HS-5 (cell line): ENCODE measurements at places on chromosomes 16 and 17.

GRCh38 chr16:85365120-85365519 lies 248.0 kb upstream of the GSE1 start:
- no peak for DNase-seq

GRCh38 chr16:52446080-52446479 lies 100.9 kb downstream of the TOX3 start:
- DNase-seq, result no peak

GRCh38 chr16:31483081-31483480 lies at the start of gene SLC5A2:
SLC5A2 (plus strand) TSS chr16:31483123; CDS start chr16:31483137, 14 bp downstream.
- no peak for DNase-seq

DNA sequence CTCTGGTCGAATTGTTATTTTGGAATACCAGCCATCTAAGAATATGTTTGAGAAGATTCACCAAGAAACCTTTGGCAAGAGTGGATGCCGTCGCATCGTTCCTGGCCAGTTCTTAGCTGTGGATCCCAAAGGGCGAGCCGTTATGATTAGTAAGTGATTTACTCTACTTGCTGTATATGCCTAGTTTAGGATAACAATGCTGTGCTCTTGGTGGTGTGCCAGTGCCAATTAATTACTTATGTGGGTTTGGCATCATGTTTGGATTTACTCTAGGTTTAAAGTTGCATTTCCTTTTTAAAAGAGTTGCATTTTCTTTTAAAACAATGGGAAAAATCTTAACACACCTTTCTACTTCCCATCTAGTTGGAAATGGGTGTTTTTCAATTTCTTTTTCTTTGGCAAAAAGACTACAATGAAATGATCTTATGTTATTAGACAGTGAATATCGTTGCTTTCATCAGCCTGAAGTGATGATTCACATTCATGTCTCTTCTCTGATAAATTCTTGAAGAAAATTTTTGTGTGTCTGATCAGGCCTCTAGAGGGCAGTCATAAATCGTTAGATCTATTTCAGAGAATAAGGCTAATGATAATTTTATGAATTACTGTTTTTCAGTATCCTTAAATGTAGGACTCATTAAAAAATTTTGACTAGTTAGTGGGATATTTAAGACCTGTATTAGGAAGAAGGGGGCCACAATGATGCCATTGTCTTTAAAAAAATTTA lies 5.6 kb downstream of the SF3B3 start:
- peak; percentile 41 for DNase-seq

DNA sequence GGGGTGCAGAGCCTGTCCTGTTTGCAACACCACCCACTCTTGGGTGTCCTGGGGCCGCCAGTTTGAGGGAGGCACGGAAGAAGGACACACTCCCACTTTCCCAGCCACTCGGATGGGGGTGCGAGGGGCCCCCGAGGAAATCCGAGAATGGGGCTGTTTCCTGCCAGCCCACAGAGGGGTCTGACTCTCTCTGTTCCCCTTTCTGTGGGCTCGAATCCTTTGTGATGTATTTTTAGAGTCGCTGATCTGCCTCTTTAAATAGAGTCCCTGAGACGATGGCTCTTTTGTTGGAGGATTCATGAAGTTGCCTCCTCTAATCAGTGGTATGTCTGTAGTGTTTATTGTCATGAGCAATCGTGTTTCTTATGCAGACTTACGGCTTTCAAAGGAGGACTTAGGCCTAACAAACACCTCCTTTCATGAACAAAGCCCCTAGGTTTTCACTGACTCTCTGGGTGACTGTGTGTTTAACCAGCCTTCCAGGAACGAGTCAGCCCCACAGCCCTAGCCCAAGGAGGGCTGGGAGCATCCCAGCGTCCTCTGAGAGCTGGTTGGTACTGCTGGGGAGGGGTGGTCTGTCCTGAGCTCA lies 29.1 kb downstream of the CIBAR2 start:
- DNase-seq, result no peak

DNA sequence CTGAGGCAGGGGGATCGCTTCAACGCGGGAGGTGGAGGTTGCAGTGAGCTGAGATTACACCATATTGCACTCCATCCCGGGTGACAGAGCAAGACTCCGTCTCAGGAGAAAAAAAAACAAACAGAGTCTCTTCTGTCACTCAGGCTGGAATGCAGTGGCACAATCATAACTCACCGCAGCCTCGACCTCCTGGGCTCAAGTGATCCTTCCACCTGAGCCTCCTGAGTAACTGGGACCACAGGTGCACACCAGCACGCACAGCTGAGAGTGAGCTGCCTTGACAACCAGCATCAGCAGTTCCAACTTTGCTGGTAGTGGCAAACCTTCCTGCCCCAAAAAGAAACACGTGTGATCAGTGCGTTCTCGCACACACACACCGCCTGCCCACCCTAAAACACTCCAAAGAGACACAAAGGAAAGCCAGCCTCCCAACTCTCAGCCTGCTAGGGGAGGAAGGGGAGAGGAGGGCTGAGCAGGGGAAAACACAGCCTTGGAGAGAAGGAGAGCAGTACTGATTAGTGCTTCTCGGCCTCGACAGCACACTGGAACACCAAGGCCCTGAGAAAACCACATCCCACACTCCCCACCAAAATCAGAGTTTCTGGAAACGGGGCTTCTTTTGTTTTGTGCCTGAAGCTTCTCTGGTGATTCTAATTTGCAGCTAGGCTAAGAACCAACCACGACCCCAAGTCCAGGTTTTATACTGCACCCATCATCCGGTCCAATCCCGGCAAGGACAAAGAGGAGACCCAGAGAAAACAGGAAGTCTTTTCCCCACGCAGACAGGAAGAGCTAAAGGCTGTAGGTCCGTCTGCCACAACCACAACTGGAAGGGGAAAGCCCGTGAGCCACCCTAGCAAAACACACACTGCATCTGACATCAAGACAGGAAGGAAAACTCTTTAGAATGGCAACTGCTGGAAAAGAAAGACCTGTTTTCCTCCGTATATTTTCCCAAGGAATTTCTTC lies 28.8 kb downstream of the ZCCHC14 start:
- DNase-seq, result no peak

- DNase-seq, result no peak
These were observed 8.3 kb upstream of the MYH4 start for GRCh38 chr17:10477701-10478100.

- no peak for DNase-seq
These were observed 20.9 kb downstream of the HSD17B2 start for GRCh38 chr16:82055728-82056549.
